ENCODE measurements at places on chromosomes 5 and 9.

- no peak for DNase-seq
Measured at GRCh38 chr9:36895744-36896260, 138.3 kb downstream of the PAX5 start.

GRCh38 chr5:126896170-126896702 is 119.3 kb downstream of the LMNB1 start:
- no peak for DNase-seq

GRCh38 chr5:71925608-71926091 is 181.6 kb upstream of the MAP1B start:
- no peak for DNase-seq

DNA sequence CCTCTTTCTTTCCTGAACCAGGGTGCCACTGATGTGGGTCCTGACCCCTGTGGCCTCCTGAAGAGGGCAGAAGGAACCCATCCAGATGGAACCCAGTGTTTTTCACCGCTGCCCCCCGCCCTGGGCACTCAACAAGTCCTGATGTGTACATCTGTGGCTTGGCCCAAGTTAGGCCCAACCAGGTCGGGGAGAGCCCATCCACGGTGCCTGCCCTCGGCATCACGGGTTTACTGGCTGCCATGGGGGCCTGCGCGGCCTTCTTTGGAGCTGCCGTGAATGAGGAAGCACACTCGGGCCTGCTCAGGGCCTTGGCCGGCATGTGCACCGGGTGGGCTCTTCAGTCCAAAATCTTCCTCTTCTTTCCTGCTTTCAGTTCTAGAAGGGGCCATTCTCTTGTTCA is 5.8 kb downstream of the ECSCR start:
- DNase-seq, result no peak

DNA sequence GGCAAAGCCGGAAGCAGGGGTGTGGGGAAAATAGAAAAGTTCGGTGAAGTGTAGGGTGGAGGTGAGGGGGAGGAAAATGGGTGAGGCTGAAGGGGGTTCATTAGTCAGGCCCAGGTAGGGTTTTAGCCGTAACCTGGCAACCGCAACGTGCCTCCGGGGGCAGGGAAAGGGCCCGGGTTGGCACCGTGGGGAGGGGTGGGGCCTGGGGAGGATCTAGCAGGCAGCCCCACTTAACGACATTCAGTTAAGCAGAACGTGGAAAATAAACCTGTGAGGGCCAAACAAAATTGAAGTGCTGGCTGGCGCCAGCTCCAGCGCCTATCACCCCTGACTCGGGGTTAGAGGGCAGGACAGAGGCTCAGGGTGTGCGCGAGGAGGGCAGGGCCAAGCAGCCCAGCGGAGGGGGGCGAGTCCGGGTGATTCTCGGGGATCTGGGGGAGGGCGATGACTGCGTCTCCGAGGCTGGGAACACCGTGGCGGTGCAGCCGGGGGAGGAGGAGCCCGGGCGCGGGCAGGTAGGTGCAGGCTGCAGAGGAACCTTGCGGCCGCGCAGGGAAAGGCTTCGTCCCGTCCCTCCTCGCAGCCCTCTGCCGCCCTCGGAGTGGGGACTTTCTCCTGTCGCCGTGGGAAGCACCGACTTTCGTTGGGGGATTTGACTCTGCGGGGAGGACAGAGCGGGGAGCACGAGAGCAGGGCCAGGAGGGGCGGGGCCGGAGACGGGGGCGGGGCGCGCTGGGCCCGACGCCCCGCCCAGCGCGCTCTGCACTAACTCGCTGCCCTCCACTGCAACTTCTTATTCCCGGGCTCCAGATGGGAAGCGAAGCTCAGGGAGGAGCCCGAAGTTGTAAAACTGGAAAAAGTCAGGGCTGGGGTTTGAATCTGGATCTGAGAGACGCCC is 5.1 kb downstream of the RGS14 start:
- peak; percentile 80 for DNase-seq

DNA sequence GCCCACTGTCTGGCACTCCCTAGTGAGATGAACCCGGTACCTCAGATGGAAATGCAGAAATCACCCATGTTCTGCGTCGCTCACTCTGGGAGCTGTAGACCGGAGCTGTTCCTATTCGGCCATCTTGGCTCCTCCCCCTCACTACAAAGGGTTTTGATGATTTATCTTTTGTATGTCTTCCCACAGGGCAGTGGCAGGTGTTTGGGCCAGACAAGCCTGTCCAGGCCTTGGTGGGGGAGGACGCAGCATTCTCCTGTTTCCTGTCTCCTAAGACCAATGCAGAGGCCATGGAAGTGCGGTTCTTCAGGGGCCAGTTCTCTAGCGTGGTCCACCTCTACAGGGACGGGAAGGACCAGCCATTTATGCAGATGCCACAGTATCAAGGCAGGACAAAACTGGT is 9.4 kb downstream of the BTNL8 start:
- DNase-seq, result no peak

DNA sequence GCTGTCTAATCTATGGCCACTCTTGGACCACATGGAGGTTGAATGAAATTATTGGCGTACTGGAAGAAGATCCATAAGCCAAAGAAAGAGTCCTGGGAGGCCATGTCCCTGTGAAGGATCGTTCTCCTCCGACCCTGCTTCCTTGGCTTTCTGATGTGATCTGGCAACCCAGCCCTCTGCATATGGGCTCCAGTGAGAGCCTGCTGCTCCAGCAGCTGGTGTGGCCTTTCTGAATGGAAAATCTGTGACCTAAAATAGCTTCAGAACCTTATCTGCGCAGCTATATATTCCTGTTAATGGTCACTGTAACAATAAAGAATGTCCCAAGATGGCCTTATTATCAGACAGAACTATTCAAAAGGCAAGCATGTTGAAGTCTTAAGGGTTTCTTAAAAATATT is 40.2 kb upstream of the PHF2 start:
- no peak for DNase-seq

- DNase-seq, result peak; percentile 84
Measured at GRCh38 chr5:141814064-141814964, 63.9 kb downstream of the PCDH1 start.

GRCh38 chr5:42487077-42487476 is 63.8 kb downstream of the GHR start:
- no peak for DNase-seq

- DNase-seq, result peak; percentile 68
Measured at GRCh38 chr9:93252116-93252780, 68.3 kb downstream of the WNK2 start.

- DNase-seq, result no peak
Measured at GRCh38 chr5:62299600-62299999, 6.4 kb upstream of the KIF2A start.

GRCh38 chr5:99926463-99926862 is 608.7 kb upstream of the FAM174A start:
- DNase-seq, result no peak

DNA sequence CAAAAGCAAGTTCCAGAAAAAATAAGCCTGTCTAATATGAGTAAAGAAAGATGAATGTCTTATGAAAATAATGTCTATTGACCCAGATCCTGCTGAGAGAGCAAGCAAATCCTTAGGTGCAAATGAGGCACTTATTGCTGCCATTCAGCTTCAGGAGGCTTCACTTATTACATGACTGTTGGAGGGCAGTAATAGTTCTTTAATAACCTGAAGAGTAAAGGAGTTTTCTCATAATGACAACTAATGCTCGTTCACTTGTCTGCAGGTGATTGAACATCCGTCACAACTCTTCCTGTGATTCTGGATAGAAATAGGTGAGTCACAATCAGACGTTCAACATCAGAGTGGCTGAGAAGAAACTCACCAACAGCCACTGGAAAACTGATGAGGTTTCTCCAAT is 58.3 kb downstream of the SPOCK1 start:
- no peak for DNase-seq

DNA sequence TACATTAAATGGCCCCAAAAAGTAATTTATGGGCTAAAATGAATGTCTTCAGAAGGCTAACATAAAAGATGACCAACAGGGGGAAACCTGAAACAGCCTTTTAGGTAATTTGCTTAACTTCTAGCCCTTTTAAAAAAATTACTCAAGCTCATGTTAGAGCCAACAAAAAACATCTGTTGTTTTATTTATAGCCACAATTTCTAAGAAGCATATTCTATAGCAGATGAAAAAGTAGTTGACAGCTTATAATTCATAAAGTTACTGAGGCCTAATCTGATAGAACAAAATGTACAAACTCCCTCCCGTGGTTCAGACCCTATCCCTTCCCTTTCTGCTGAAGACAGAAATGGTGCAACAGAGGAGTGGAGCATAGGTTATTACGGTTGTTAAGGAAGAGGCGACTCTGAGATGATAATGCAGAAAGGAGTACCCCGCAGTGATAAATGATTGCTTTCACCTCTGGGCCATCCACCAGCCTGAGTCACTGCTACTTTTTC is 46.1 kb downstream of the PIK3R1 start:
- no peak for DNase-seq

DNA sequence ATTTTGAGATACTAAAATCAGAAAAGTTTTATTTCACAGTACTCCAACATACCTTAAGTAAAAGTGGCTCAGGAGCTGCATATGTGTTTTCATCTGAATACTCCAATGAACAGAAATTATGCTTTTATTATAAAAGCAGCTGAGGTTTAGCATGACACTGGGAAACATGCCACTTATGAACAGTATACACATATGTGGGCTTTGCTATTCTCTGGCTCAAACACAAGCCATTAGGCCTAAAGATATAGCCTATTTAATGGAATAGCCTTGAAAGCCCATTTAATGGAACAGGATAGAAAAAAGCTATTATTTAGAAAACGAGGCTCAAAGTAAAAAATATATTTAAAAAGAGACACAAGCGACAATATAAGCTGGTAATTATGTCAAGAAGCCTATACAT is 74.1 kb downstream of the SLC38A9 start:
- DNase-seq, result no peak

DNA sequence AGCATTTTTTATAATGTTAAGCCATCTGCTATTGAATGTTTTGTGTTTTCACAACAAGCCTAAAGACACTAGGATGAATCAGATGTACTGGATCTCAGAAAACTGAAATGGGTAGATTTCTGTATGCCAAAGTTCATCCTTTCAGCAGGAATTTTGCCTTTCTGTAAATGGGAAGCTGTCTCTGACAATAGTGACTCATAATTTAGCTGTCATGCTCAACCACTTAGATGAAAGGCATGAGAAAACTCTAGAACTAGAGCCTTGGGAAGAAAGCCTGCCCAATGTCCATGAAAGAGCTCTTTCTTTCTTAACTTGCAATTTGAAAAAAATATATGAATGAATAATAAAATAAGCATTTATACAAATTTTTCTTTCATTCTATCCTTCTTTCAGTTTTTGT is 616.0 kb upstream of the EDIL3 start:
- no peak for DNase-seq

DNA sequence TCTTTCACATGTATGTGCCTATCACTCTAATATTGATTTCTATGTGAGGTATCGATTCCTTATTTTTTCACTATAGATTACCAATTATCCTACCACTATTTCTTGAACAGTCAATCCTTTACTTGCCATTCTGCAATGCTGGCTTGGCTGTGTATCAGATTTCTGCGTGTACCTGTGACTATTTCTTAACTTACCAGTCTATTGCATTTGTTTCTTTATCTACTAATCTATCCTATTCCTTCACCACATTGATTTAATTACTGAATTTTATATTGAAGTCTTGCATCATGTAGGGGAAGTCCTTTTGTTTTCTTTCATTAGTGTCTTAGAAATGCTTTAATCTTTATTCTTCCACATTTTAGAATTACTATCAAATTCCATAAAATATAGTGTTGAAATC is 684.8 kb downstream of the LRRC70 start:
- no peak for DNase-seq

DNA sequence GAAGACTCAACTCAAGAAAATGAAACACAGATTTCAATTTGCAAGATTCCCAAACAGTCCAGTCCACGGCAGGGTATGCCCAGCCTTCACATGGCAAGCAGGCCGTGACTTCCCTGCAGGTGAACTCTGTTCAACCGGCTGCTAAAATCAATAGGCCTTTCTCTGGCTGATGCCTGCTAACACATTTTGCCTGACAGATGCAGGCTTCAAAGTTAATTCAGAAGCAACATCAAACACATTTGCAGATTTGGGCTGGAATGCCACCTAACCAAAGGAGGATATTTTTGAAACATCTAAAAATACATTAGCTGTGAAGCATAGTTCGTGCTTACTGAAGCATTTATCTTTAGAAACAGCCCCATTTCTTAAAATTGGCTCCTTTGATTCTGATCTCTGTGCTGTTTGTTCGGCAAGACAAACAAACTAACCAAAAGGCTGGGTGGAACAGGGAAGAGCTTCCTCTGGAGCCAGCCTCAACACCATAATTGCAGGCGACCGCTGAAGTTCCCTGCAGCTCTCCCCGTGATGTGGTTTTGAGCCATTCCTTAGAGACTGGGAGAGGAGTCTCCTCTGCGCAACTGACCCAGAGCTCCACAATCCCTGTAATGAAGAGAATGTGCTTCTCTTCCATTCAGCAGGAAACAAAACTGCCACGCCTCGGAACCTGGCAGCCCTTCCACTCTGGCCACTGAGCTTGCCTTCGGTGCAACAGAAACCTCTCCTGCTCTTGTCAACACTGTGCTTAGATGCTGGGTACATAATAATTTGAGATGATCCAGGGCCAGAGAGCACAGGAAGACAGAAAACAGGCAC is 126.5 kb downstream of the MYO10 start:
- no peak for DNase-seq

- DNase-seq, result no peak
Measured at GRCh38 chr5:50807661-50808060, 141.2 kb downstream of the PARP8 start.

- no peak for DNase-seq
Measured at GRCh38 chr5:129377504-129377903, 82.6 kb upstream of the ADAMTS19 start.

DNA sequence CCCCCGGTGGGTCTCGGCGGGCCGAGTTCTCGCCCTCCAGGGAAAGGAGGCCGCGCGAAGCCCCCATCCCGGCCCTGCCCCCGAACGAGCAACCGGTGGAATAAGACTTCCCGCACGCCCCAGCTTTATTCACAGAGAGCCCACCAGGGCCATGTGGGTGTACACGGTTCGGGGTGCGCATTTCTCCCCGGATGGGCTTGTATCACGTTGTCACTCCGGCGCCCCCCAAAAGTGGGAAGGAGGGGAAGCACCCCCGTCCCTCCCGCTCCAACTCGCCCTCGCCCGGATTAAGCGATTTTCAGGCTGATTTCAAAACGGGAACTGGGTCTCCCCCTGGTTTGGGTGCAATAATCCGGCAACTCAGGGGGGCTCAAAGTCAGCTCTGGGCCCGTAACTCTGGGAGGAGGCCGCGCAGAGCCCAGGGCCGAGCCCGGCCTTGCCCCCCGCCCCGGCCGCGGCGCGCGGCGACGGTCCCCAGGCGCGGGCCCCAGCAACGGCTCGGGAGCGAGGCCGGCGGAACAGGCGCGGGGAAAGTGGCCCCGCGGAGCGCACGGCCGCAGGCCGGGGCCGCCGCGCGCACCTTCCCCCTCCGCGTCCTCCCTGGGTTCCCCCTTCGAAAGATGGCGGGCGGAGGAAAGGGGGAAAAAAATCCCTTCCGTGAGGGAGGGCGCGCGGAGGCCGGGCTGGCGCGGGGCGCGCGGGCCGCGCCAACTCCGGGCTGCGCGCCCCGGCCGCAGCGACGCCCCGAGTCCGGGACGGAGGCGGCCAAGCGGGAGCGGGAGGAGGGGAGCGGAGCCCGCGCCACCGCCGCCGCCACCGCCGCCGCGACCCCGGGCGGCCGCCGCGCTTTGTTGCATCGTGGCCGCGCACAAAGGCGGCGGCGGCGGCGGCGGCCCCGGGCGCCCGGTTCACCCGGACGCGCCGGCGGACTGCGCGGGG is 644 bp downstream of the BRD3 start:
- no peak for DNase-seq

- peak; percentile 9 for DNase-seq
Measured at GRCh38 chr9:35847792-35848572, 19.0 kb downstream of the TMEM8B start.

- no peak for DNase-seq
Measured at GRCh38 chr5:4533457-4534105, 606.5 kb upstream of the ADAMTS16 start.

GRCh38 chr5:143176048-143176447 is 227.4 kb downstream of the NR3C1 start:
- DNase-seq, result no peak
